ENCODE measurements at places on chromosomes 16 and 17.

GRCh38 chr17:6994666-6995256 lies 1.1 kb upstream of the ALOX12 start:
- DNase-seq = no peak

DNA sequence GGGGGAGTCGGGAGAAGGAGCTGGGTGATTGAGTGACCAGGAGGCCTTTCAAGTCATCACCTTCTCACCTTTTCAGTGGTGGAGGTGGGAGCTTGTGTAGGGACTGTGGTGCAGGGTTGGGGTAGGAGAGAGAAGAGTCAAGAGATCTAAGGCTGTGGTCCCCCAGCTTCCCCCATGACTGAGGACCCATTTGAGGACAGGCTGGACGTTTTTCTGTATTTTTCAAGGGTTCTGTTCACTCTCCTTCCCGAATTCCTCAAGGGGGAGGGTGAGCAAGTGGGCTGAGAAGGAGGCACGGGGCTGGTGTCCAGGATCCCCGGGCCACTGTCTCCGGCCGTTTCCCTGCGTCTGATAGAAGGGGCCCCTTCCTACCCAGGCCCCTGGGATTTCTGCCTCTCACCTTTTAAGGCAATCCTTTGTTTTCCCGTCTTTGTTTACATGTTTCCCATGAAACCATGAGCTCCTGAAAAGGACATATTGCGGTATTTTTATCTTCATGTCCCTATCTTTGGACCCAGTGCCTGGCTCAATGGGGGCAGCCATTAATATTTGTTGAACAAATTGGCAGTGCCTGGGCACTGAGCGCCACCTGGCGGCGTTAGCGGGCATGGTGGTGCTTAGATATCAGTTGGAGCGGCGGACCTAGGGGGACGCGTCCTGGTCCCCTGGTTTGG lies 9.2 kb upstream of the CD300A start:
- peak; percentile 68 for DNase-seq

DNA sequence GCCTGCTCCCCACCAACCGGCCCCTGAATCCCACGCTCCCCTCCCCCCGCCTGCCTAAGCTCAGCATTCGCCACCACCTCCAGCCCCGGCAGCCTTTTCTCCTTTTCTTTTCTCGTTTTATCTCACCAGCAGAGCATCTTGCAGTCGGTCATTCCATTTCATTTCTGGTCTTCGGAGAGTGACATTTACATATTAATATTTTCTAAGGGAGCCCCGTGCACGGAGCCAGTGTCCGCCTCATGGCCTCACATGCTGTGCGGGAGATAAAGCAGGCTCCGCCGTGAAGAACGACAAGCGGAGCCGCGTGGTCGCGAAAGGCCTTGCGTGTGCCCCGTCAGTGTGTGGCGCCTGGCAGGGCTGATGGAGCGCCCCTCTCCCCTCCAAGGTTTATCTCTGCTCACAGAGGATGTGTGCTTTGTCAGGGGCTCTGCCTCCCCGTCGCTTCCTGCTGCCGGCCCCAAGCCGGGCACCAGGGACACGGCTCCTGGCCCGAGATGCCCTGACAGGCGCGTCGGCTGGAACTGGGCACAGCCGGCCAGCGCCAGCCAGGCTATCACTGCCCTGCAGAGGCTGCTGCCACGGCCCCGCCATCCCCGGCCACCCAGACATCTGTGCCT lies 95.5 kb upstream of the GSE1 start:
- no peak for DNase-seq

DNA sequence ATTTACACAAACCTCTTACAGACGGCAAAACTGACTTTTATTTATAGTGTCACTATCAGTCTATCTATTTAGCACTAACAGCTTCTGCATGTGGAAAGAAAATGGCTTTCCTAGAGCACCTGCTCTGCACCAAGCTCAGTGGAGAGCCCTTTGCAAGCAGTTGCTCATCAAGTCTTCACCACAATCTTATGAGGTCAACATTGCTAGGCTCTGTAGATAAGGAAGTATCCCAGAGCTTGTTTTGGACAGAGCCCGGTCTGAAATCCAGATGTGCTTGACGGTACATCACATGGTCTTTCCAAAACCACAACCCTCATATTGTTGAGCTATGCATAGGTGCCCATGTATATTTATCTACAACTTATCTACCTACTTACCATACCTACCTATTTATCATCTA lies 572.7 kb upstream of the CDH5 start:
- DNase-seq = no peak

- DNase-seq = no peak
Observed at GRCh38 chr17:72492941-72493340, 372.1 kb downstream of the SOX9 start.

DNA sequence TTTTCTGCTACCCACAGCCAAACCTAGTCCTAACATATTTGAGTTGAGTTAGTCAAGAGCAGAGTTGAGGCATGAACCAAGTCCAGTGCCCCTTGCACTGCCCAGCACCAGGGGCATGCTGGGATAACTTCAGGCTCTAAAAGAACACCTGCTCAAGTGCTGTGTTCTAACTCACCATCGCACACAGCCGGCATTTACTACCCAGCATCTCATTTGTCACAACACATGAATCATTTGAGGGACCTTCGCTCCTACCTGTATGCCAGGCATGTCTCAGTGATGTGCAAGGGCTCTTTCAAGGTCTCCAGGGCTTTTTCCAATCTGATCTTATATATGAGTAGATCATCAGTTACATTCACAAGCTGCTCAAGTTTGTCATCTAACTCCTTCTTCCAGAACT lies 12.6 kb downstream of the TEKT1 start:
- DNase-seq = no peak

- DNase-seq = no peak
Observed at GRCh38 chr16:2586241-2586640, 48.4 kb downstream of the PDPK1 start.

DNA sequence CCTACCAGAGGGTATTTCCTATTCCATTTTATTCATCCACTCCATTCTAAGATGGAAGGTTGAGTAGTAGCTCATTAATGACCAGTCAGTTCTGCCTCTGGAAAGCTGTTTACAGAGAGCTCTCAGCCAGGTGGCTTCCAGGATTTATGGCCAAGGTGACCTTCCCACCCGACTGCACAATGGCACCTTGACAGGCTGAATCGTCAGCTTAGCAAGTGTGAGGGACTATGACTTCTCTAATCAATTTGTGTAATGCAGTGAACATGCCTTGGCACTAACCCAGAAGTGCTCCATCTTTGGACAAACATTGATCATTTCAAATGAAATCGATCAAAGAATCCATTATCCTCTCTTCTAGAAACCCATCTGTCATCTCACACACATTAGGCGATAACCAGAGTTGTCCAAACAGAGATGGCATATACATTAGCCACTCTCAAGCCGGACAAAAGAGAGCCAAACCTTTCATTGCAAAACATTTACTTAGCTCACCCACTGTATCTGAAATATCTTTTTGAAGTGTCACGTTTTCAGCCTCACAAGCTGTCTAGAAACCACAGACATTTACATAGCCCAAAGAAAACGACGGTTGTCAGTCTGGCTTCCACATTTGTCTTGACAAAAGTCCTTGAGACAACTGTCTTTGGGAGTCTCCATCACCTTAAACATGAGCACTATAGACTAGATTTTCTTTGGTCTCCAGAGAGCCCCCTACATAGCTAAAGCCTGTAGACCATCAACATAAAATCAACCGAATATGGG lies 35.6 kb downstream of the CLEC3A start:
- DNase-seq = no peak

DNA sequence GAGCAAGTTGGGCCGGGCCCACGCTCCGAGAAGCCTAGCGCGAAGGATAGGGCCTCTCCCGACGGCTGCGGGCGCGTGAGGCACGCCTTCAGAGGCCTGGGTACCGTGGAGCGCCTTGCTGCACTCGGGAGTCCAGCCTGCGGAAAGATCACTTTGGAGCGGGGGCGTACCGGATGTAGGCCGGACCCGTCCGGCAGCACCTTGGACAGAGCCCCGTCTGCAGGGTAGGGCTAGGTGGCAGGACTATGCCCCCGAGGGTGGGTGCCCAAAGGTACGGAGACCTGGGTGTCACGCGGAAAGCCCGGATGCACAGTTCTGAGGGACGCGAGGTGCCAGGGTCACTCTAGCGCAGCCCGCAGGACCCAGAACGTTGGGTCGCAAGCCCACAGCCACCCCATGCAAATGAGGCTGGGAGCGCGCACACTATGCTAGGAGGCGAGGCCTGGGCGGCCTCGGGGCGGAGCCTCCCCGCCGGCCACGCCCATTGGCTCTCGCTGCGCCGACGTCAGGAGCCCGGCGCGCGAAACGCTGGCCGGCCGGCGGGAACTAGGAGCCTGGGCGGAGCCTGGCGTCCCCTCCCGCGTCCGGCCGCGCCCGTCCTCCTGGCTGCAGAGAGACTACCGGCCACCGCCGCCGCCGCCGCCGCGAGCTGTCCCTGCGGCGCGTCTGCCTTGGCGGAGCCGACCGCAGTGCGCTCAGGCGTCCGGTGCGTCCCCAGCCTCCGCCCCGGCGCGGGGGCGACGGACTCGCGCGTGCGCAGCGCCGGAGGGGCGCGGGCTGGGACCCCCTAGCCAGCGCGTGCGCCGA lies at the start of gene PAQR4:
TSS of gene PAQR4 (plus strand) at position 611 of the 807 bp plus-strand sequence. CDS start 327 bp downstream, outside the sequence.
- DNase-seq = peak; percentile 81

- no peak for DNase-seq
Observed at GRCh38 chr17:65987988-65988387, 203.9 kb downstream of the CEP112 start.

- DNase-seq = no peak
Observed at GRCh38 chr17:44005527-44006271, 1.3 kb downstream of the NAGS start.

- DNase-seq = no peak
Observed at GRCh38 chr16:47946092-47946491, 209.7 kb downstream of the ABCC12 start.

DNA sequence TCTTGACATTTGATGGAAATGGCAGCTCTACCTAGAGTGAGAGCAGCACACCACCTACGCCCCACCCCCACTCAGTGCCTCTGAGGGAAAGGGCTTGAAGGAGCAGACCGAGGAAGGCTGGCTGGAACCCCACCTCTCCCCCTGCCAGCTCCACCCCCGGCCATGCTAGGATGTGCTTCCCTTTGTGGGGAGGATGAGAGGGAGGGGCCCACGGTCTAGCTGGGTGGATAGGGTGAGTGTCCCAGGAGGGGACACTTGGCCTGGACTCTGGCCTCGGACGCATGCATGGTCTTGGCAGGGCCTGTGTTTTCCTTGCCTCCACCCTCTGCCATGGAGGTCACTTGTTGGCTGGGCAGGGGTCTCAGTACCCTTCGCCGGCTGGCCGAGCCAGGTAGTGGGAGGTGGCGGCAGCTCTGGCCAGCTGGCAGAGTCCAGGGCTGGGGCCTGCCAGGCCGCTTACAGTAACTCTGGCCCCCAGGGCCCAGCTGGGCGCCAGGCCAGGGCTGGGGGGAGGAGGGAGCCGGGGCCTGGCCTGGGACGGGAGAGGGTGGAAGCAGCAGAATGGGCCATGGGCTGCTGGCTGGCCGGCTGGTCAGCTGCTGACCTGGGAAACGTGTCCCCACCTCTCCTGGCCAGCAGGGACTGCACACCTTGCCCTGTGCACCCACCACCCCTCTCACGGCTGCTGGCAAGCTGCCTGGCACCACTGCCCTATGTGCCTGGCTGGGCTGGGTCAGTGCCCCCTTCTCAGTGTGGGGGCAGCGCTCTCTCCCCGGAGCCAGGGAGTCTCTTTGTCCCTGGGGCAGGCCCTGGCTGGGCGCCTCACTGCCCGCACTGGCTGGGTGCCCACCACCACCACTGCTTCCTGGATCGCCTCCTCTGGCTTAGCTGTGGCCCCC lies 23.0 kb downstream of the RARA start:
- peak; percentile 50 for DNase-seq

- DNase-seq = no peak
Observed at GRCh38 chr17:76840443-76840767, 27.8 kb upstream of the MGAT5B start.

DNA sequence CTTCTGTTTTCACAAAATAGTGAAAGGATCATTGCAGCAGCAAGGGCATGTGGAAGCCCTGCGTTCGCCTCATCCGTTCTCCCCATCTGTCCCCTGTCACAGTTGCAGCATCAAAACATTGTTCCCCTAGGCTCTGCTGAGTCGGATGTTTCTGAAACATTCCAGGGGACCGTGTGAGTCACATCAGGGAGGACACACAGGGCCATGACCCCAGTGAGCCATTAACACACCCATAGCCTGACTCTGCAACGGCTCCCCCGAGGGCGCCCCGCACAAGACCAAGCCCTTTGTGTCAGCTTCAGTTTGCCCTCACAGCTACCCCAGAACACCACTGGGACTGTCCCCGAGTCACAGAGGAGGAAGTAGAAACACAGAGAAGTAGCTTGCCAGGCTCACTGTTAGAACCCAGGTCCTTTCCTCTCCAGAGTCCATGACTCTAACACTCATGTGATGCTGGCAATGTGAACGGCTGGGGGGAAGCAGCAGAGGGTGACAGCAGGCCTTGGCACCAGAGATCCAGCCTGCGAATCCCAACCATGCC lies 63.3 kb upstream of the HSBP1 start:
- DNase-seq = peak; percentile 29

- no peak for DNase-seq
Observed at GRCh38 chr16:87580855-87581261, 21.4 kb upstream of the JPH3 start.

DNA sequence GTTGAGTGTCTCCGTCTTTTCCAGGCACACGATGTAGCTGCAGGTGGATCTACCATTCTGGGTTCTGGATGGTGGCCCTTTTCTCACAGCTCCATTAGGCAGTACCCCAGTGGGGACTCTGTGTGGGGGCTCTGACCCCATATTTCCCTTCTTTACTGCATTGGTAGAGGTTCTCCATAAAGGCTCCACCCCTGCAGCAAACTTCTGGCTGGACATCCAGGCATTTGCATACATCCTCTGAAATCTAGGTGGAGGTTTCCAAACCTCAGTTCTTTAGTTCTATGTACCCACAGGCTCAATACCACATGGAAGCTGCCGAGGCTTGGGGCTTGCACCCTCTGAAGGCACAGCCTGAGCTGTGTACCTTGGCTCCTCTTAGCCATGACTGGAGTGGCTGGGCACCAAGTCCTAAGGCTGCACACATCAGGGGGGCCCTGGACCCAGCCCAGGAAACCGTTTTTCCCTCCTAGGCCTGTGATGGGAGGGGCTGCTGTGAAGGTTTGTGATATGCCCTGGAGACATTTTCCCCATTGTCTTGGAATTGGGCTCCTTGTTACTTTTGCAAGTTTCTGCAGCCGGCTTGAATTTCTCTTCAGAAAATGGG lies 14.0 kb downstream of the ABCC1 start:
- no peak for DNase-seq

GRCh38 chr17:41065829-41066624 lies at the start of gene KRTAP2-4:
Gene KRTAP2-4 (minus strand): TSS chr17:41065879. CDS start chr17:41065845, 34 bp downstream.
- DNase-seq = no peak

DNA sequence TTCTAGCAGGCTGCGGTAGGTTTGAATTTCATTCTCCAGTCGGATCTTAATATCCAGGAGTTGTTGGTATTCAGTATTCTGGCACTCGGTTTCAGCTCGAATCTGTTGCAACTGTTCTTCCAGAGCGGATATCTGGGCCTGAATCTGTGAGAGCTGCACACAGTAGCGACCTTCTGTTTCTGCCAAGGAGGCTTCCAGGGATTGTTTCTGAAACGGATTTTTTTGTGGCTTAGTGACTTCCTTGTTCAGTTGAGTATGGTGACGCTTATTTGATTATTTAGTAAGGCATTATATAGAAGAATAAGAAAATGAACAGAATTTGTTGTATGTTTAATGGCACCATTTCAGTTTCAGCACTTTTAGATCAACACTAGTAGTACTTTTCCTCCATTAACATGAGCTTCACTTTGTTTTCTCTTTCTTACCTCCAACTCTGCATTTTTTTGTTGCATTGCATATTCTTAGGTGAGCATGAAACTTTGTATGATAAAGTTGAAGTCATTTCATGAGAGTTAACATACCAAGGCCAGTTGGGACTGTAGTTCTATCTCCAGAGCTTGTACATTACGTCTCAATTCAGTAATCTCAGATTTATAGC lies 2.8 kb downstream of the KRT10 start:
- no peak for DNase-seq

All from hippocampal formation (tissue), 2 donors.